Skin of body (tissue), 3 donors: ENCODE measurements at places on chromosomes 6 and 20. TPM values are rescaled to one million over a fixed set of nuclear protein-coding genes. Genes with fewer than 3 reads are reported as not detected.

LAMA5 gene
- total RNA-seq, result 44.2 TPM

POLR3F gene
- 11.8 TPM for total RNA-seq

ISM1 gene
- total RNA-seq, result 11.2 TPM

CCNC gene
- total RNA-seq, result 67.6 TPM

NMBR gene
- not detected for total RNA-seq

PRDM13 gene
- not detected for total RNA-seq

RNASET2 gene
- 32.8 TPM for total RNA-seq

LINC00237 gene
- not detected for total RNA-seq

SLC17A3 gene
- not detected for total RNA-seq

BYSL gene
- total RNA-seq, result 14.4 TPM
